A549 treated with GW870086 at 1 μM for 4 hours (cell line): ENCODE measurements at places on chromosomes 1 and 21. TPM values are rescaled to one million over a fixed set of nuclear protein-coding genes. Genes with fewer than 3 reads are reported as not detected.

HSPG2 gene
- 53.5 to 76.4 TPM (median 69.9 TPM) in 5 replicates for total RNA-seq

ARHGEF19 gene
- 5.6 to 6.6 TPM (median 6.3 TPM) in 5 replicates for total RNA-seq

MRAP gene
- not detected in 5 replicates for total RNA-seq

KIF21B gene
- 1.4 to 2.7 TPM (median 2.2 TPM) in 5 replicates for total RNA-seq

RNPEP gene
- total RNA-seq = 78.8 to 89.9 TPM (median 86.4 TPM) in 5 replicates

TMEM200B gene
- total RNA-seq = 0.08 to 0.25 TPM (median 0.14 TPM) in 5 replicates

DIRAS3 gene
- total RNA-seq = 1.0 to 1.5 TPM (median 1.1 TPM) in 5 replicates

HJV gene
- not detected in 5 replicates for total RNA-seq

PTPRU gene
- 6.8 to 7.7 TPM (median 7.4 TPM) in 5 replicates for total RNA-seq

GBP4 gene
- 0.02 to 0.05 TPM (median 0.02 TPM) in 3 of 5 replicates, not detected in the others for total RNA-seq
